Activated CD4-positive, alpha-beta T cell treated with anti-CD3 and anti-CD28 coated beads, Interleukin-2, amount 10 ng/mL, durations not matched to agents 7 days and 5 days (primary cell): ENCODE measurements at places on chromosomes 7 and 10. TPM values are rescaled to one million over a fixed set of nuclear protein-coding genes. Genes with fewer than 3 reads are reported as not detected.

MOGAT3 gene
- not detected for total RNA-seq

GNGT1 gene
- not detected for total RNA-seq

SEMA4G gene
- total RNA-seq, result 1.6 TPM

ICA1 gene
- 1.5 TPM for total RNA-seq

PRRT4 gene
- total RNA-seq, result 0.21 TPM

TMEM270 gene
- total RNA-seq, result not detected

C10orf53 gene
- total RNA-seq, result not detected

NKX1-2 gene
- total RNA-seq, result not detected

TLL2 gene
- not detected for total RNA-seq

ZNF239 gene
- total RNA-seq, result 0.45 TPM

CNNM1 gene
- 0.54 TPM for total RNA-seq

SLC13A1 gene
- total RNA-seq, result not detected

AGR3 gene
- not detected for total RNA-seq

KIAA1217 gene
- 0.32 TPM for total RNA-seq

TRPV6 gene
- not detected for total RNA-seq

DDC gene
- not detected for total RNA-seq
